ENCODE measurements at places on chromosomes 13 and 19.

- no peak for DNase-seq
Observed at GRCh38 chr13:51596541-51596940, 12.3 kb downstream of the WDFY2 start.

DNA sequence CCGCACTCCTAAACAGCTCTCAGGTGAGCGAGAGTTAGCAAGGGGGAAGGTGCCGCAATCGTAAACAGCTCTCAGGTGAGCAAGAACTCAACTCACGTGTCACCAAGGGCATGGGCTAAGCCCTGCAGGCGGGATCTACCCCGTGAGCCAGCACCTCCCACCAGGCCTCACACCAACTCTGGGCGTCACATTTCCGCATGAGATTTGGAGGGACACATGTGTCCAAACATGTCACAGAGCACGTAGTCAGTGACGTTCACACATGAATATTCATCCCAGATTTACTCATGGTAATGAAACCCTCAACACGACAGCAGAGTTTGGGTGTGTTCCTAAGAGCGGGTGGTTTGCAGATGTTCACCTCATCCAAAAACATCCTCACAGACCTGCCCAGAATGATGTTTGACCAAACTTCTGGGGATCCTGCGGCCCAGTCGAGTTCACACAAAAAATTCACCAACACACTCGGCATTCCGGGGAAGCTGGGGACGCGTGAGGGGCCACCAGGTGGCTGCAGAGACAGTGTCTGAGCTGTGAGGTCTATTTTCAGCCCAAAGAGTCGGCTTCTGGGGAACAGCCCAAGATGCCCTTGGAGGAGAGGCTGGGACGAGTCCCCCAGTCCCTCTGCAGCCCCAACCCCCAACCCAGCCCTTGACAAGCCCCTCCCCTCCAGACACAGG lies 19.6 kb downstream of the C2CD4C start:
- DNase-seq, result no peak

DNA sequence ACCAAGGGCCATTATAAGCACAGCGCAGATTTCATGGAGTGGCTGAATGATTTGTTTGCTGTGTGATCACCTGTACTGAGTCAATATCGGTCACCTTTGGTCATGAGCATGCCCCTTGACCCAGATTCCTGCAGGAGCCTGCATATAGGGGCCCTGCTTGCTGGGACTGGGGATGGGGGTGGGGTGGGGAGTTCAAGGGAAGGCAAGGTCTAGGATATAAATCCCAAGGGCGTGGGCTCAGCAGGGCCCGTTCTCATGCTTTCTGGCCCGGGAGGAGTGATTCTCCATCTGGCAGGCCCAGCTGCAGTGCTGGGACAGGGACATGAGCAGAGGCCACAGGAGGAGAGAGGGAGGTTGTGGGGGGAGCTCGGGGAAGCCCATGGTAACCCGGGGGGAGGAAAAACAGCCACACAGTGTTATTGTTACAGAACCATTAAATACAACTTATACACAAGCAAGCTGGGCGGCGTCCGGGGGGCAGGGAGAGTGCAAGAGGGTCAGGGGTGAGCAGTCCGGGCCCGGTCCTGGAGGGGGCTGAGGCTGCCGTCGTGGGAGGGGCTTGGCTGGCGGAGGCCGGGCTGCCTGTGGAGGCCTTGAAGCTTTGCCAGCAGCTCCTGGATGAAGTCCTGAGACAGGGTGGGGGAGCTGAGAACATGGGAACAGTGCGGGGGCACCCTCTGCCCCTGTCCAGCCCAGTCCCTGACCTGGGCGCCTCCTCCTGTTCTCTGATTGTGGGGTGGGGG lies 5.2 kb downstream of the PPP1R14A start:
- DNase-seq, result no peak

- no peak for DNase-seq
Observed at GRCh38 chr13:30722361-30722760, 13.0 kb upstream of the ALOX5AP start.

Measured in activated CD4-positive, alpha-beta T cell treated with anti-CD3 and anti-CD28 coated beads, Interleukin-2, amount 50 U/mL, for 16 hours (primary cell).